ENCODE measurements at places on chromosomes 5 and 9. TPM values are rescaled to one million over a fixed set of nuclear protein-coding genes. Genes with fewer than 3 reads are reported as not detected.

- H3K4me3 ChIP-seq: peak within 1 kb of the TSS; percentile 76
- H3K27me3 ChIP-seq: peaks cover 13% of the 10 kb centered on the region
- no peak for DNase-seq
- peak within 1 kb of the TSS; percentile 85 for H3K27ac ChIP-seq
- H3K4me1 ChIP-seq: peaks cover 55% of the 10 kb centered on the region
Measured at GRCh38 chr9:120876842-120877240, at the start of gene PHF19. PHF19 (minus strand) TSS chr9:120877188; CDS start chr9:120874741, 2,447 bp downstream.

DNA sequence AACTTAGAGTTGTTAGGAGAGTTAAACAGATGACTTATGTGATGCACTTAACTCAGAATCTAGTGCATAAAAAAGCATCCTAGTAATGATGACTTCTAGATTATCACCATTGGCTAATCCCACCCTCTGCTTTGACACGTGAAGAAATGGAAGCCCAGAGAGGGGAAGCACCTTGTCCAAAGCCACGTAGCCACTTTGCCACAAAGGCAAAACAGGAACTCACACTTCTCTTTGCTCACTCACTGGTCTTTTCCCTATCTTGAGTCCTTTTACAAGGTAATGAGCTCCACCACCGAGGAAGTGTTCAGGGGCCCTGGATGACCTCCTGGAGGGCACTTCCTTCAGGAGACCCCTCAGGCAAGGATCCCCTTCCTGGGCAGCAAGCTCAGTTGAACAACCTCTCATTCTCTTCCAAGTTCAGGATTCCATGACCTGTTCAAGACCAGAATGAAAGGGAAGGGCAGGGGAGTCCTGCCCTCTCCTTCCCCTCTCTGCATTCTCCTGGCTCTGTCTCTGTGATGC lies 89.7 kb downstream of the HRH2 start:
- H3K36me3 ChIP-seq: no peaks in the 10 kb centered on the region
- DNase-seq: no peak
- H3K27ac ChIP-seq: no peak overlapping the region
- H3K4me1 ChIP-seq: no peaks in the 10 kb centered on the region
- peaks cover 73% of the 10 kb centered on the region for H3K27me3 ChIP-seq

DNA sequence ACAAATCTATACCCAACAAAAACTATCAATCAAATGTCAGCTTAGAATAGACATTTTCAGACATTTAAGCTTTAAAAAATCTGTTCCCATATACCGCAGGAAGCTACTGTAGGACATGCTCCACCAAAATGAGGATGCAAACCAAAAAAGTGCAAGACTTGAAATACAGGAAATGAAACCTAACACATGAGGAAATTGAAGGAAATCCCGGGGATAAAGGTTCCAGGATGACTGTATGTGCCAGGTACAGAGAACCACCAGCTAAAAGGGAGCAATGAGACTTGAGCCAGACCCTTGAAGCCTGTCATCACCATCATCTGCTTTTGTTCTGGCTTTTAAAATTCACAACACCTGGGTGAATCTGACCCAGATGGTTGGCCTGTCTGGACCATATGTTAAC lies 21.4 kb downstream of the DIAPH1 start:
- no peak for DNase-seq
- H3K27me3 ChIP-seq: no peaks in the 10 kb centered on the region

GRCh38 chr9:133526721-133527321 lies 2.1 kb upstream of the MYMK start:
- no peak for DNase-seq
- H3K36me3 ChIP-seq: no peaks in the 10 kb centered on the region
- H3K27ac ChIP-seq: no peak overlapping the region
- H3K27me3 ChIP-seq: peaks cover 52% of the 10 kb centered on the region
- no peak overlapping the region for H3K4me3 ChIP-seq

GRCh38 chr5:156009583-156009982 lies 317.4 kb upstream of the SGCD start:
- no peaks in the 10 kb centered on the region for H3K36me3 ChIP-seq
- no peak for DNase-seq
- H3K4me3 ChIP-seq: no peak overlapping the region
- no peaks in the 10 kb centered on the region for H3K27me3 ChIP-seq
- no peaks in the 10 kb centered on the region for H3K4me1 ChIP-seq
- H3K27ac ChIP-seq: no peak overlapping the region

DNA sequence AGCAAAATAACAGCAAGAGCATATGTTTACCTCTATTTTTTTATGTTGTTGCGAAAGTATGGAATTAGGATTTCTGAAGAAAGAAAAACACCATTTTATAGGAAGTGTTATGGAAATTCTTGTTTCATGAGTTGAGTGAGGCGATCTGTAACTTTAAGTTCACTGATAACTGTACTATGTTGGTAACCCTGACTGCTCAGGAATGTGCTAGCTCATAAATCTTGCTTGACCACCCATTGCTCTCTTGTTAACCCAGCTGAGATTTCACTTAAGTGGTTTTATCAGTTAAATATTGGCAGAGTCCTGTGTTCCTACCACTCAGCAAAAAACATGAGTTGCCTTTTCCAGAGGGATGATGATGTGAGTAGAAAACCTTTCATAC lies 91.1 kb upstream of the STARD4 start:
- H3K4me3 ChIP-seq: no peak overlapping the region
- H3K36me3 ChIP-seq: no peaks in the 10 kb centered on the region
- no peak for DNase-seq
- H3K4me1 ChIP-seq: no peaks in the 10 kb centered on the region

DNA sequence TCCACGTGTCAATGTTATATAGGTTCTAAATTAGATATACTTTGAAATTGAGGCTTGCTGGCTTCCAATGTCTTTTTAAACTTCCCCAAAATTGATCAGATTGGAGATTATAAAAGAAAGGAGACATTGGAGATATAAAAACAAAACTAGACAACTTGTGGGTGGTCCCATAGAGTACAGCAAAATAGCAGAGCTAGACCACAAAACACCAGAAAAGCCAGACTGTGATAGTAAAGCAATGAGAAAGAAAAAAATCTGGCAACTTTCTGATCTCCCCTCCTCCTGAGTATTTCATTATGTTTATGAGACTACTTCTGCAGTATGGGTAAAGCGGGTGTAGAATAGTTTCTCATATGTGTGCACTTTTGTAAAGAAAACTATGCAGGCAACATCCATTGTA lies 713.8 kb upstream of the MEF2C start:
- H3K36me3 ChIP-seq: no peaks in the 10 kb centered on the region
- no peaks in the 10 kb centered on the region for H3K4me1 ChIP-seq
- H3K27me3 ChIP-seq: no peaks in the 10 kb centered on the region
- H3K4me3 ChIP-seq: no peak overlapping the region
- no peak for DNase-seq
- no peak overlapping the region for H3K27ac ChIP-seq

Gene KLHL3
- 16.9 TPM for total RNA-seq
